Right forelimb (tissue), 1 donor: ENCODE measurements at places on chromosomes 5 and 9.

- no peak for DNase-seq
Observed at GRCh38 chr5:67090593-67090992, 106.0 kb downstream of the CD180 start.

- DNase-seq = no peak
Observed at GRCh38 chr5:149740341-149740740, 10.2 kb downstream of the PPARGC1B start.

DNA sequence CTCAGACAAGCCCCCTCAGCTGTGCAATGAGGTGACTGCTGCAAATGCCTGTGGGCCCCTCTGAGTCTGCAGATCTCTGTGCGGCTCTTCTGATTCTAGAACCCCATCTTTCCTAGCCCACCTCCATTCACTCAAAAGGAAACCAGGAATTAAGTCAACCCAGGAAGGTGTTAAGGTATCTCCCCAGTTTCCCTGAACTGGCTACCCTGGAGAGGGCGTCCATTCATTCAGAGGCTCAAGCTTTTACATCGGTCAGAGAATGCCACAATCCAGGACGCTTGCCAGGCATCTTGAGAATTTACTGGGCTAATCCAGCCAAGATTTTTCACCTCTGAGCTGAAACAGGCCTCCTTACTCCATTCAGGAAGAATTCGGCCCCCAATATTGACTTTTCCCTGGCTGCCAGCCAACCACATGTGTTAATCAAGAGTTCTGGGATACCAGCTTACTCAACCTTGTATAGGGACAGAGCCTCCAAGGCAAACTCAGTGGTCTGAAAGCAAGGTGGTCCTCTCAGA, 889 bp upstream of the ADAMTS12 start:
- peak; percentile 73 for DNase-seq

DNA sequence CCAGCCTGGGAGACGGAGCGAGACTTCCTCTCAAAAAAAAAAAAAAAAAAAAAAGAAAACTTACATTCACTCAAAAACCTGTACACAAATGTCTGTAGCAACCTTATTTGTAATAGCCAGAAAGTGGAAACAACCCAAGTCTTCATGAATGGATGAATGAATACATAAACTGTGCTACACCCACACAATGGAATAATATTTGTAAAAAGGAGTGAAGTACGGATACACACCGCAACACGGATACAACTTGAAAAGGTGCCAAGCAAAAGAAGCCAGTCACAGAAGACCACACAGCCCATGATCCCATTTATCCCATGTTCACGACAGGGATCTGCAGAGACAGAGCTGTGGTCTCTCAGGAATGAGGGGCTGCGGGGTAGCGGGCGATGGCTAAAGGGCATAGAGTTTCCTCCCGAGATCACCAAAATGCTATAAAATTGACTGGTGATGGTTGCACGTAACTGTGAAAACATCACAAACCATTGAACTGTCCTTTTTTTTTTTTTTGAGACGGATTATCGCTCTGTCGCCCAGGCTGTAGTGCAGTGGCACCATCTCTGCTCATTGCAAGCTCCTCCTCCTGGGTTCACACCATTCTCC, 76.2 kb upstream of the COL5A1 start:
- no peak for DNase-seq

DNA sequence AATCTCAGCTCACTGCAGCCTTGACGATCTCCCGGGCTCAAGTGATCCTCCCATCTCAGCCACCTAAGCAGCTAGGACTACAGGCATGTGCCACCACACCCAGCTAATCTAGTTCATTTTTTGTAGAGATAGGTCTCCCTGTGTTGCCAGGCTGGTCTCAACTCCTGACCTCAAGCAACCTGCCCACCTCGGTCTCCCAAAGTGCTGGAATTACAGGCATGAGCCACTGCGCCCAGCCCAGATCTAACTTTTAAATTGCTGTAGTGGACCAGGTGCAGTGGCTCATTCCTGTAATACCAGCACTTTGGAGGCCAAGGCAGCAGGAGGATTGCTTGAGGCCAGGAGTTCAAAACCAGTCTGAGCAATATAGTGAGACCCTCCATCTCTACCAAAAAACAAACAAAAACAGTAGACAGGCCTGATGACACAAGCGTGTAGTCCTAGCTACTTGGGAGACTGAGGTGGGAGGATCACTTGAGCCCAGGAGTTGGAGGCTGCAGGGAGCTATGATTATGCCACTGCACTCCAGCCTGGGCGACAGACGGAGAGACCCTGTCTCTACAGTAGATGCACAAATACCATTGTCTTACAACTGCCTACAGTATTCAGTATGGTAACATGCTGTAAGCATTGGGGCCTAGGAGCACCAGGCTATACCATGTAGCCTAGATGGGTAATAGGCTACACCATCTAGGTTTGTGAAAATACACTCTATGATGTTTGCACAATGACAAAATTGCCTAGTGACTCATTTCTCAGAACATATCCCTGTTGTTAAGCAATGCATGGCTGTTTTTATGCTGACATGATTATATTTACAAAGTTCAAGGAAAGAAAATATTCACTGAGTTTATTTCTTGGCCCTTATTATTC, 1.5 kb upstream of the SIT1 start:
- DNase-seq = no peak

DNA sequence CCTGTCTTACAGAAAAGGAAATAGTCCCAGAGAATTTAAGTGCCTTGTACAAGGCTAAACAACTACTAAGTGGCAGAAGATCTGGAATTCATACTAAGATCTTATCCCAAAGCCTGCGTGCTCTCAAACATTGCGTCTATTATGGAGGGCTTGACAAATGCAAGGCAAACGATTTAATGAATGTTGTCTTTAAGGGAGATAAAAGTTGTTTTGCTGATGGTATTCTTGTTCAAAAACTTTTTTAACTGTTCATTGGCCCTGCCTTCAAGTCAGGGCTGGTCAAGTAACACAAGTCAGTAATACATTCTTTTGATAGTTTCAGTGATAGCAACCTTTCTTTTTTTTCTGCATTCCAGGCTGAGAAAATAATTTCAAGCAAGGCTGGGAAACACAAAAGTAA, 1.7 kb upstream of the SLC38A9 start:
- no peak for DNase-seq

GRCh38 chr9:89436963-89437625, 60.8 kb downstream of the SEMA4D start:
- DNase-seq = no peak

DNA sequence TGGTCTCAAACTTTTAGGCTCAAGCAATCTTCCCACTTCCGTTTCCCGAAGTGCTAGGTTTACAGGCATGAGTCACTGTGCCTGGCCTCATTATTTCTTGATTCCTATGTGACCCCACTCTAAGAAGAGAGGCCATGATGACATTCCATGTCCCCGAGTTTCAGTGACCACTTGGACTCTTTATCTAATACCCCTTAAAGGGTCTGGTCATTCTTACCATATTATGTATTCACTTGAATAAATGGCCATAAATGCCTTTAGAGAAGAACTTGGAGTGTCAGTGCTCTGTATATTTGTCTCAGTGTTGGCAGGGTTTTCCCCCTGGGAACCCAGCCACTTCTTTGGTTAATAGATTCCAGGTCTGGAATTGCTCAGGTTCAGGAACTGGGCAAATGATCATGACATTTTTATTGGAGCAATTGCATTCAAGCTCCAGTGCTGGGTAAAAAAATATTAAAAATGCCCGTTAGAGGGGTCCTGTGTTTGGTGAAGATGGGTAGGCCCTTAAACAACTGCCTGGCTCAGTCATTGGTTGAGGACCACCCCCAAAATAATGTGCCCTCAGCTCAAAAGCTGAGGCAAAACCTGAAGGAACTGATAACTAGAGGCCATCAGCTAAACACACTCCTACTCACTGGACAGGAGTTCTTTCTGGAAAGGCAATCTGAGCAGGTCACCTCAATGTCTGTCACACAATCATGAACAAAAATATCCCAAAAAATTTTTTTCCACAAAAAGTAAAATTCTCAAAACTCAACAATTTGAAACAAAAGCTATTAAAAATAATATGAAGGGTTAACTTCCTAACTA, 186.6 kb upstream of the ZNF608 start:
- no peak for DNase-seq

DNA sequence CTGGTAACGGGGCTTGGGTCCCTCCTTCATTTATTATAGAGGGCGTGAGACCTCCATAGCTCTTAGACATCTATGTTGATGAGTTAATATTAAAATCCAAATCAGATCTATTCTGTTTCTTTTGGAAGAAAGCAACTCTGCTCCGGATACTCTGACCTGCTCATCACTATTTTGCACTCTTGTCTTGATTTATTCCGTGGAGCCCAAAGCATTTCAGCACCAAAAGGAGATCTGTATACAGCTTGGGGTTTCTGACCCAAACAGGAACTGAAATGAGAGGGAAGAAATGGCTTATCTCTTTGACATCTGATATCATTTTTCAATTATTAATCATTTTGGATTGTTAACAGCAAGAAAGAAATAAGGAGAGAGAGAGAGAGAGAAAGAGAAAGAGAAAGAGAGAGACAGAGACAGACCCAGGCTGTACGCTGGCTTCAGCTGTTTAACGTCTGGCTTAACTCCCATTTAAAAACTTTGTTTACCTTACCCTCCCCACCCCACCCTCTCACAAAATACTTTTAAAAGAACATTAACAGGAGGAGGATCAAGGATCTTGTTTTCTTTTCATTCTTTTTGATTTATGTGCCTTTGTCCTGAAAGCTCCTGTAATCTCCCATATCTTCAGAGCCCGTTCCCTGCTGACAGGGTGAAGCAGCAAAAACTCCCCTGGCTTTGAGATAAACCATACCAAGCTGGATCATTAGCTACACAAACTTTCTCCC, 231.4 kb upstream of the TUT7 start:
- DNase-seq = no peak

GRCh38 chr9:136211441-136212344, 6.8 kb upstream of the LHX3 start:
- no peak for DNase-seq
